Thymus (tissue), 14 donors: ENCODE measurements at places on chromosomes 4 and X.

DNA sequence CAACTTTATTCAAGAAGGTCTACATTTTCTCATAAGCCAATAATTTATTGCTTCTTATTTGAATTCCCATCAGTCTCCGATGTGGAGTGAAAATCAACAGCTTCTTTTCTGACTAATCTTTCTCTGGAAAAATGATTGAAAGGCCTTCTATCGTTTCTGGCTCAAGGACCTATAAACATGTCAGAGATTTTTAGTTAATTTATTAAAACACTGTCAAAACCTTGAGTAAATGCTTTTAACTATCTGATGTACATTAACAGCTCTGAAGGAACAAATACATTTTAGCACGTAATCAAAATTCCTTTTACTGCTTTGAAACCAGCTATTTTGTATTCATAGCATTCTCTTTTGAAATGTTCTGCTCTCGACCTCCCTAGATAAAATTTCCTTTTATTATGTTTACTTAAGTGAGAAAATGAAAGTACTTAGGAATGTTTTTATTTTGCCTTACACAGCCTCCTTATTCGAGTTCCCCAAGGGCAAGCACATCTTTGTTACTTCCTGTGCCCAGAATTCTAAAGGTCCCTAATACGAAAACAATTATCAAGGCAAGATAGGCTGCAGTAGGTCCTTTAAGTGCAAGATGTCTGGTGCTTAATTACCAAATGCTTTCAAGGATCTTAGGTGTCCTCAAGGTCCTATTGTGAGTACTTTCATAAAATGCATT lies 3.1 kb upstream of the ZFX start:
- no peaks in the 10 kb centered on the region for H3K36me3 ChIP-seq
- no peak for DNase-seq
- H3K27ac ChIP-seq: peak overlapping the region; percentile 64
- no peaks in the 10 kb centered on the region for H3K27me3 ChIP-seq
- peaks cover 15% of the 10 kb centered on the region for H3K4me1 ChIP-seq

DNA sequence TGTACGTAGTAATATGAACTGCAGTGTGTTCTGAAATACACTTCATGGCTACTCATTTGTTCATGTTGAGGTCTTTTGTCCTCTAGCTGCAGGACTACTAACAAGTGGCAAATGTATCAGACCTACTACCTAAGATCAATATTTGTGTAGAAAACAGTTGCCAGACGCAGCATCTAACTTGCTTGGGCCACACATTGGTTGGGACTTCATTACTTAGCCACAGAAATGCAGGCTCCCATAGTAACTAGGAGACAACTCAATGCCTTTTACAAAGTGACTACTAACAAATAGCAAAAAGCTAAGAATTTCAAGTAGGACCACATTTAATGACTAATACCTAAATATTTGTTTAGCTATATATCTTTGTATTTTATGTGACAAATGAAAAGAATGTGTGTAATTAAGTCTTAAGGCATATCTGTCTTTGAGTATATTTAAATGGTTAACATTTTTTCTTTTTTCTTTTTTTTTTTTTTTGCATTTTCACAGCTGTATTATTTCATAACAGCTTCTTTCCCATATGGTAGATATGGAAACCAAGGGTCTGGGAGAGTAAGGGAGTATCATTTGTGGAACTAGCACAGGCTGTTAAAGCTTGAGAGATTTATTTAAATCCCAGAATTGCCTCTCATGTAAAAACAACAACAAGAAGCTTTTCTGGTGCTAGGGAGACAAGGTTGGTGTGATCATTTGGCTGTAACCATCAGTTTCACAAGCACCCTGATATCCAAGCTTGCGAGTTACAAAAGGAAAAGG lies 2.7 kb downstream of the CT47C1 start:
- H3K4me3 ChIP-seq: no peak overlapping the region
- H3K4me1 ChIP-seq: no peaks in the 10 kb centered on the region
- H3K27ac ChIP-seq: no peak overlapping the region
- H3K27me3 ChIP-seq: no peaks in the 10 kb centered on the region

DNA sequence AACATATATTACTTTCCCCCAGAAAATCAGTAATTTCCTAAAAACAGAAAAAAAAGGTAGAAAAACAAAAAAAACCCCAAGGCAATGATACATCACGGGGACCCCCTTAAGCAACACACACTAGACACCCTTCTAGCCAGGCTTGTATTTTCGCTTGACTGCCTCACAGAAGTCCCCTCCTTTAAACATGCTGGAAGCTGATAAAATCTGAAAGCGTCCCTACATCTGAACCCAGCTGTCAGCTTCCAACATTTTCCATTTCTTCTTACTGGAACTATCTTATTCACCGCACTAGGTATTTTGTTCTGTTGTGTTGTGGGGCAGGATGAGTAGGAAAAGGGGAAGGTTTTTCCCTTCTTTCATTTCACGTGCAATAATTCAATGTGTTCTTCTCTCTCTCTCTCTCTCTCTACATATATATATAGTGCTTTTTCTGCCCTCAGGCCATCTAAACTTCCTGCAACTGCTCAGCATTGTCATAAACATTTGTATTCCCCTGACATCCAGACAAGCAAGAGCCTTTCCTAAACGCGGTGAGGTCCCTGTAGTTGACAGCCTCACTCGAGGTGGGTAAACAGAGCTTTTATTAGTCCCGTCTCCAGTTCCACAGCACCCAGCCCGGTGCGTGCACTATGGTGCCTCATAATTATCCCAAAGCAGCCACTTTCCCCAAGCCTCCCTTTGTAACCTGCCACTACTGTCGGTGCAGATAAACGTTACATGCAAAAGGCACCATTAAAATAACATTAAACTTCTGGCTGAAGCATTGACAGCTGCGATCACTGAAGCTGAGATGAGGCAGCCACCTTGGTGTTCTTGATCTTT lies 82.5 kb downstream of the GATB start:
- no peaks in the 10 kb centered on the region for H3K4me1 ChIP-seq
- no peak overlapping the region for H3K4me3 ChIP-seq
- H3K27me3 ChIP-seq: no peaks in the 10 kb centered on the region

DNA sequence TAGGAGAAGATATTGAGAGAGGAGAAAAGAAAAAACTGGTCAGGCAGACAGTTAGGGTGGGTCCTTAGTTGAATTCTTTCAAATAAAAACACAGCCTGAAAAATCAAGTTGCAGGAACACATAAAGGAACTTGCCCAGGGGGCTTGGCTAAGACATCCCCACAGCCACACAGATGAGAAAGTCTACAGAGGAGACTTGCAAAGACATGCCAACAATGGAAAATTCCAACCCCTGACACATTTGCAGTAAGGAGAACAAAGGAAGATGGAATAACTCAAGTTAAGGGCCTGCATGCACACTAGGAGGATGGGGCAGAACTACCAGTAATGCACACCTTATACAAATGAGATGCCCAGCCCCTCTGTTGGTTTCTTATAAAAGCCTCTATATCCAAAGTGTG lies 197.6 kb downstream of the CPXCR1 start:
- H3K4me1 ChIP-seq: no peaks in the 10 kb centered on the region
- no peak for DNase-seq
- no peaks in the 10 kb centered on the region for H3K36me3 ChIP-seq
- no peak overlapping the region for H3K27ac ChIP-seq

- H3K27me3 ChIP-seq: no peaks in the 10 kb centered on the region
- H3K4me1 ChIP-seq: no peaks in the 10 kb centered on the region
- no peak overlapping the region for H3K27ac ChIP-seq
- H3K4me3 ChIP-seq: no peak overlapping the region
- DNase-seq: no peak
Measured at GRCh38 chr4:2721586-2721985, 34.5 kb downstream of the TNIP2 start.
